ENCODE measurements at places on chromosomes 7 and 10. TPM values are rescaled to one million over a fixed set of nuclear protein-coding genes. Genes with fewer than 3 reads are reported as not detected.

DNA sequence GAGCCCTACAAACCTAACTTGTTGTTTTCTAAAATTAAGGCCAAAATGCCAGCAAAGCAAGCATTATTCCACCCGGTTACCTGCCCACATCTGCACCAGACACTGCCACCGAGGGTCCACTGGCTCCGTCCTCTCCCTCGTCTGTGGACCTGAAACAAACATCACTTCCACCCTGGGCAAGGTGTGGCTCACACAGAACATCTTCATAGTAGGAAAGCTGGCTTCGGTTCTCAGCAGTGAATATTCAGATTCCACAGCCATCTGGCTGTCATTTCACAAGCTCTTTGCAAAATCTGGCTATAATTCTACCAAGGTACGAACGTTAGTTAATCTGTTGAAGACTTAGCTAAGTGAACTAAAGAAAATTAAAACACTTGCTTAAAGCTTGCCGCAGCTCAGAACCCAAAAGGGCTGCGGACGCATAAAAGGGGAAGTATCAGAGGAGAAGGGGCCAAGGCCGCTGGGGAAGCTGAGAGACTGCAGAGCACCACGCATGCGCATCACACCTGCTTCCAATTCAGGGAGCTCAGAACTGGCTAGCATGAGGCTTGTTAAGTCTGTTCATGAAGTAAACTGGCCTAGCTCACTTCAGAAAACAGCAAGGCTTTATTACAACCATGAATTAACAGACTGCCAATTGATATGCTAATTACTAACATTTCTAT is 46.1 kb downstream of the PTPRN2 start:
- peak; percentile 16 for DNase-seq

GRCh38 chr10:21688009-21688332 is 153.9 kb downstream of the MLLT10 start:
- DNase-seq, result no peak

GRCh38 chr10:88110822-88111221 is 247.4 kb downstream of the PTEN start:
- no peak for DNase-seq

GRCh38 chr7:46071076-46071475 is 150.0 kb upstream of the IGFBP3 start:
- no peak for DNase-seq

DNA sequence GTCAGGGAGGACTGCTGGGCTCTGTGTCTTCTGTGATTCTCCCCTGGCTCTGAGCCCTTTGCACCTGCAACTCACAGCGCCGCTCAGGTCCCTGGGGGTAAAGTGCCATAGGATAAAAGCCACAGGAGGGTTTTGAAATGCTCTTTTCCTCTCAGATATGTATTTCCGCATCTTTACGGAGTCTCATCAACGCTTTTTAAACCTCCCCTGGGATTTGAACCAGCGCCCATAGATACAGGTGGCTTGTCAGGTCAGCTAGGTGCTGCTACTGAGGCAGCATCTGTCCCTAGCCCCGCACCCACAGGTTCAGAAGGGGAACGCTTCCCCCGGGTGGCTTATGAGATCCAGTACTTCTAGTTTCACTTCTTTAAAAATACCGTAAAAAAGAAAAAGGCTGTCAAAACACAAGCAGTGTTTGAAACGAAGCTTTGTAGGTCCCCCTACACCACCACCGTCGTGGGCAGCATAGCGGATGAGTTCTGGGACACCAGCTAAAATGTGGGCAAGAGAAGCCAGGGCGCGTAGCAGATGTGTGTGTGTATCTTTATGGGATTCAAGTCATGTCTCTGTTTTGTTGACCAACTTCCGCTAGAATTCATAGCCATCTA is 173.5 kb downstream of the CUX1 start:
- no peak for DNase-seq

DNA sequence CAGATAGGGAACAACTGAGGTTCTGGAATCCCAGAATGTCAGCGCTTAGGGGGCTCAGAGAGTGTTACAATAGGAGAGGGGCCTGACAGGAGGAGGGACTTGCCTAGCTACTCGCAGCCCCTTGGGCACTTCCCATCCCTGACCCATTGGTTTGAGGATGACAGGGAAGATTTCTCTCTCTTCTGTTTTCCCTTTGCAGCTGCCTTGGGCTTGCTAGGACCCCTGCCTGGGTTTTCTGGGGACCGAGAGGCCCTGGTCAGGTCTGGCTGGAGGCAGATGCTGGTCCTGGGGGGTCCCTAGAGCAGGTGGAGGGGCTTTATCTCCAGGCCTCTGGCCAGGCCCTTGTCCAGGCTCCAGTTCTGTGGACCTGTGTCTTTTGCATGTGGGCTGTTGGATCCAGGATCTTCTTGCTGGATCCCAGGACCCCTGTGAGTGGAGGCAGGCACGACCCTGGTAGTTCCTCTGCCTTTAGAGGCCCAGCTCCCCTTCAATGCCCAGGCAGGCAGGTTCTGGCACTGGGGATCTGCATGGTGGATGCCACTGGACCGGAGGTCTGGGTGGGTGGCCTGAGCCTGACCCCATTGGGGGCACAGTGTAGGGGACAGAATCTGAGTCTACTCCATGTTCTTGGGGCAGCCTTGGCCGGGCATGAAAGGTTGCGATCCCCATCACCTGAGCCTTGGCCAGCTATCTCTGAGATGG is 26.9 kb downstream of the RAMP3 start:
- no peak for DNase-seq

DNA sequence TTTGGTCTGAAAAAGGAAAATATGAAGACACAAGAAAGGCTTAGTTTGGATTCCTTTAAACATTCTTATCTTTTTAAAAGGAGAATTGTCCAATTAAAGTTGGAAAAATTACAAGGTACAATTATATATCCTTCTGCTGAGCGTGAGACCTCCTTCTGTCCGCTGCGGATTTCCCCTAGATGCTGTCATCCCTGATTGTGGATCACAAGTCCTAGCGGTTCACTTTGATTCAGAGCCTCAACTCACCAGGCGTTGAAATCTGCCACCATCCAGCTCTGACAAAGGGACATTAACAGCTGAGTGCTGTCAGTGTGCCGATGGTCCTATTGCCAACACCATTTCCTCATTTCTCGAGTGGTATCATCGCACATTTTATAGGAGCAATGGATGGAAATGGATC is 73.1 kb upstream of the PTER start:
- DNase-seq, result no peak

DNA sequence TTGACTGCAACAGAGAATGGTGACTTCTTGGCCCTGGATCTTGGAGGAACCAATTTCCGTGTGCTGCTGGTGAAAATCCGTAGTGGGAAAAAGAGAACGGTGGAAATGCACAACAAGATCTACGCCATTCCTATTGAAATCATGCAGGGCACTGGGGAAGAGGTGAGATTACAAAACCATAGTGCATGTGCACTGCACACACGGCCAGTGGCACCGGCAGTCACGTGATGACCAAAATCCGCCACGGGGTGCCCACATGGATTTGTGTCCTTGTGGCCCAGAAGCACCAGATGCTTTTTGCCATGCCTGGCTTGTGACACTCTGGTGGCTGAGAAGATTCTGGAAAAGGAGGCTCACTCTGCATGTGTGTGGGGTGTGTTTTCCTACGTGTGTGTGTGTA is 32.4 kb downstream of the TACR2 start:
- DNase-seq, result no peak

- no peak for DNase-seq
Observed at GRCh38 chr7:92205987-92206386, 27.0 kb upstream of the LRRD1 start.

GRCh38 chr7:96315125-96315512 is 6.8 kb downstream of the SLC25A13 start:
- no peak for DNase-seq

GRCh38 chr10:3749600-3749999 is 35.4 kb downstream of the KLF6 start:
- no peak for DNase-seq

DNA sequence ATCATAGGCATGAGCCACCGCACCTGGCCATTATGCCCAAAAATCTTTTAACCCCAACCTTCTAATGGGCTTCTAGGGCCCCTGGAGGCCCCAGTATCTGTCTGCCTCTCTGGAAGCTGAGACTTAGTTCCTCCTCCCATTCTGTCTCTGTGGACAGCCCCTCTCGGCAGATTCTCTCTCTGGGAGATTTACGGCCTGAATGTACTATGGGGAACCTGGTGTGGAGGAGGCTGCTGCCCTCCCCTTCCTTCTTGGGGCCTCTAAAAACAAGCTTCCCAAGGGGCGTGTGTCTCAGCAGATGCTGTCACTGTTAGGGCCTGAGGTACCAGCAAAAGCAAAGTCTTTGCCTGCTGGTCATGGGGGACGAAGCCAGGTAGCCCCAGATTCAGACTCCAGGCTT is 35.8 kb upstream of the PRKAR1B start:
- no peak for DNase-seq

- no peak for DNase-seq
Observed at GRCh38 chr10:132207536-132208461, 21.1 kb downstream of the DPYSL4 start.

GRCh38 chr10:43137717-43138020 is 576 bp upstream of the CSGALNACT2 start:
- DNase-seq, result peak; percentile 51

DNA sequence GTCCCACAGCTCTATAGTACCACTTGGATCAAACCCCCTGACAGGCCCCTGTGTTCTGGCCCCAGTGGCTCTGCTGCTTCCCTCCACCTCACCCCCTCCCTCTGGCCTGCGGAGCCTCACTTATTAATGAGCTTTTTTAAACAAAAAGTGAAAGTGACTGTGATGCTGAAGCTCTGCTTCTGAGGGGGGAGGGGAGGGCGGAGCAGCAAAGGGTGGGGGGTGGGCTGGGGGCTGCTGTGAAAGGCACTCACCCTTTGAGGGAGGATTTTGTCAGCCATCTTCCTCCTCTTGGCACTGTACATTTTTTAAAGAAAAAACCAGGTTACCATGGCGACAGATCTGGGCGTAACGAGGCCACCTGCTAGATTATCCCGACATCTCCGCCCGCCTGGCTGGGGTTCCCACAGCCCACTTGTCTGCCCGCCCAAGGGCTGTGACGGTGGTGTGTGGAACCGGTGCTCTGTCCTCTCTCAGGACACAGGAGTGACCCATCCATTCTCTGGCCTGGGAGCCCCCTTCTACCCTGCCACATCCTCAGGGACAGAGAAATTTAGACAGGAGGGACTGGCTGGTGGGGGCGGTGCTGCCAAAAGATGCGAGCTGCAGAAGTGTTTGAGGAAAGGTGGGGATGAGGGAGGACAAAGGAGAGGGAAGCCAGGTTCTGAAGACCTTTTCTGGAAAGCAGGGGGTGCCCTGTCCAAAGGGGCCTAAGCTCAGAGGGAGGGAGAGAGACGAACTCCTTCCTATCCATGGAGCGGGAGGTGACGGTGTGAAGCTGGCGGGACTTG is 4.9 kb downstream of the SMARCD3 start:
- DNase-seq, result peak; percentile 45

DNA sequence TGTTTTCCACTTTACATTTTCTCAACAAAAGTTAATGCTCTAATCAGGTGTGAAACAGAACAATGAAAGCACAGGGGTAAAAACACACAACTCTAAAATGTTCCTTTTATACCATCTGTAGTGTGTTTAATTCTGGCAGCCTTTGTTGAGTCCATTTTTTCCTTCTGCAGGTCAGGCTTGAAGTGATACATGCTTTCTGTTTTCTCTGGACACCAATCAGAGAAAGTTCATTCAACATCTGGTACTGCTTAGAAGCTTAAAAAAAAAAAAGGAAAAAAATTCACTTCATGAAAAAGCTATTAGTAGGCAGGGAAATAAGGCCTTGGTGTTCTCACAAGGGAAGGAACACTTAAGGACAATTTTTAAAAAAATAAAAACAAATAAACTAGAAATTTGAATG is 231.3 kb upstream of the RHOBTB1 start:
- no peak for DNase-seq

DNA sequence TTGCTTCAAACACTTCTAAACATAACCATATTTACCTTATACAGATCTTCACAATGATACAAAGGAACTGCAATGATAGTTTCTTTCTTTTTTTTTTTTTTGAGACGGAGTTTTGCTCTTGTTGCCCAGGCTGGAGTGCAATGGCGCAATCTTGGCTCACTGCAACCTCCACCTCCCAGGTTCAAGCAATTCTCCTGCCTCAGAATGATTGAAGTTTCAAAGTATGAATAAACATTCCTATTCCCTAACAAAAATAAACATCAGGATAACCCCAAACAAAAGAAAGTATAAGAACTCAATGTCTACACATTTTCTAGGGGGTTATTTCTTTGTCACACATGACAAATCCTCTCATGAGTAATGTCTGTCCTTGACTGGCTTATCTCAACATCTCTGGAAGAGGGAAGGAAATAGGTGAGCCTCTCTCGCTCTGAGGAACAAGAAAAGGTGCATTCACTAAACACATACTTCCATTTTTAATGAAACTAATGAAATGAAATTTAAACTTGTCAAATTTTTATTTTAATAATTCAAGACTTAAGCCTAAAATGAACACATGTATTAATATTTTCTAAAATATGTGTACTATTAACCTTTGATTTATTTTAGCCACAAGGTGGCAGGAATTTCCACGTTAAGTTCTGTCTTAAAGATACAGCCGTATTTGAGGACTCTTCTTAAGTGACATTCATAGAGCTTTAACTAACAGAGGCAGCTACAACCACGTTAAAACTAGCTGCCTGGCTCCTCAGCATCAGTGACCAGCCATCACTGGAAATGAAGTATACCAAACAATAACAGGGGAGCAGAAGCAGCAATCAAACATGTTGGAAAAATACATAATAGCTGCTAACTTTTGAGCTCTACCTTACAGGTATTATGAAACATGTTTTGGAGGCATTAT is 58.3 kb downstream of the MALSU1 start:
- no peak for DNase-seq

GRCh38 chr7:149741629-149742028 is 31.8 kb downstream of the ZNF467 start:
- DNase-seq, result no peak

GRCh38 chr10:6486309-6486708 is 93.8 kb downstream of the PRKCQ start:
- no peak for DNase-seq

DNA sequence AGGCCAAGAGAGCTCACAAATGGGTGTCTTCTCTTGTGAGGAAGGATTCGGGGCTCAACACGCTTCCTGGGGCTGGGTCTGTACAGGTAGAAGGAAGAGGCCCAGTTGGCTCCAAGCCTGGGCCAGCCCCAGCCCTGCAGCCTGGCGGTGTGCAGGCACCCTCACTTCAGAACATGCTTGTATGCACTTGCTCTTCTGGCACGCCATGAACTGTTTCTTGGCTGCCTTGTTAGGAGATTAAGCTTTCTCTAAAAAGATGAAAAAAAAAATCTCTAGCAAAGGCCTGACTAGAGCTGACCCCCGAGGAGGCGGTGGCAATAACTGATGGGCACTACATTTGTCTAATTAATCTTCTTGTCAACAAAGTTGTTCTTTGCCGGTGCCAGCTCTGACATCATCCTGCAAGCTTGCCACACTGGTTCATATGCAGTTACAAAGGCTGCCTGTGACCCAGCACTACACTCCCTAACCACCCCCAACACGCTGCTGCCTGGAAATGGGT is 94.7 kb downstream of the WDR11 start:
- no peak for DNase-seq

GRCh38 chr10:102195296-102195870 is 30.7 kb upstream of the ELOVL3 start:
- no peak for DNase-seq

CNOT4 gene
- total RNA-seq, result 16.1 TPM

ASAH2B gene
- 3.1 TPM for total RNA-seq

OSBPL3 gene
- 45.1 TPM for total RNA-seq

MLLT10 gene
- total RNA-seq, result 35.4 TPM

ZNF438 gene
- total RNA-seq, result 3.7 TPM

CELF2 gene
- total RNA-seq, result 109 TPM

PSD gene
- total RNA-seq, result 4.4 TPM

ADAM12 gene
- 0.97 TPM for total RNA-seq

TAS2R4 gene
- 0.62 TPM for total RNA-seq

Data from activated CD4-positive, alpha-beta memory T cell treated with anti-CD3 and anti-CD28 coated beads for 36 hours (primary cell).